ENCODE measurements at places on chromosomes 16 and 17. TPM values are rescaled to one million over a fixed set of nuclear protein-coding genes. Genes with fewer than 3 reads are reported as not detected.

Gene KRTAP1-3
- total RNA-seq = not detected

Gene TXNL4B
- 10.6 TPM for total RNA-seq

Gene CIAO2B
- total RNA-seq = 79.8 TPM

Gene RAMP2
- 19.4 TPM for total RNA-seq

Gene EPX
- total RNA-seq = not detected

Gene HCRT
- not detected for total RNA-seq

Gene MAP2K6
- 0.69 TPM for total RNA-seq

Gene METRNL
- 74.7 TPM for total RNA-seq

Gene SP2
- 3.4 TPM for total RNA-seq

Gene PLK1
- 1.6 TPM for total RNA-seq

Gene IGSF6
- 1.4 TPM for total RNA-seq

All from gastroesophageal sphincter (tissue), 4 donors.